Stimulated activated CD4-positive, alpha-beta T cell treated with anti-CD3 and anti-CD28 coated beads, Interleukin-12 subunit alpha, Interleukin-12 subunit beta, amount 100 ng/mL, for 4 hours (primary cell): ENCODE measurements at places on chromosomes 2 and 18.

- no peak for DNase-seq
These were observed 50.3 kb downstream of the RPL37A start for GRCh38 chr2:216548901-216549331.

- DNase-seq = no peak
These were observed 89.6 kb downstream of the ITGB1BP1 start for GRCh38 chr2:9333591-9334171.

DNA sequence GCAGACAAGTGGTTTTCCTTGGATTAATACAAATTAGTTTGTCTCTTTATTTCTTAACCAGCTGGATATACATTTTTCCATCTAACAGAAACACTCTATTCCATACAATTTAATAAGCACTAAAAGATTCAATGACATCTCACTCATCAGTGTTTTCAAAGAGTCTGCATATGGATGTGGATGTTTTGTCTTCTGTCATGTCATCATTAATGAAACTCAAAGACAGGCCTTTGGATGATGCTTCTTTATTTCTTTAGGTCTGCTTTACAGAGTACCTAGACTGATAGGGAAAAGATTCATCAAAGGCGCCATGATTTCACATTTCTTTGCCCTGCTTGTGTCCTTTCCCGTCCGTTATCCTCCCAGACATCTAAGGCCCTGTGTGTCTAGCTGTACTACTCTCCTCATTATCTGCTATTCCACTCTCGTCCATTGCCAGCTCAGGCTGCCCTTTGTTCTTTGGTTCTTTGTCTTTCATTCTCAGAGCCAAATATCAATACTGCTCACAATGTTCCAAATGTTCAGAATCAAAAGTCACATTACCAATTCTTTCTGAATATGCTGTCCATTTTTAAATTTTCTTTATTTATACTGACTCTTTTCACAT, 232.3 kb upstream of the CHAC2 start:
- DNase-seq = no peak

DNA sequence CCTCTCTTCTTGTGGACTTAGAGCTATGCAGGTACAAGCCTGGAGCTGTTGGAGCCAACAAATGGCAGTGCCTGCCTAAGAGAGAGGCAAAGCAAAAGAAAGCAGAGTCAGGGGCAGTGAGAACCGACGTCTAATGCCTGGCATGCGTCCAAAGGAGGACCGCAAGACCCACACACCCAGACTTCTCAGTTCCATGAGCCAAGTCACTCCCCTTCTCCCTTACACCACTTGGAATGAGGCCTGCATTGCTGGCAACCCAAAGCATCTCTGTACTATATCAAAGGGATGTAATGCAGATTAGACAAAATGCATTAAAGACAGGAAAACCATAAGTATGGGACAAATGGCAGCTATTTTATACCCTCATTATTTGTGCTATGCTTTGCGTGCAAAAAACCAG, 49.9 kb upstream of the RNU4ATAC start:
- no peak for DNase-seq
